Stimulated activated CD4-positive, alpha-beta T cell treated with anti-CD3 and anti-CD28 coated beads, Interleukin-15, amount 100 ng/mL, for 1 hour (primary cell): ENCODE measurements at places on chromosomes 7 and 10.

DNA sequence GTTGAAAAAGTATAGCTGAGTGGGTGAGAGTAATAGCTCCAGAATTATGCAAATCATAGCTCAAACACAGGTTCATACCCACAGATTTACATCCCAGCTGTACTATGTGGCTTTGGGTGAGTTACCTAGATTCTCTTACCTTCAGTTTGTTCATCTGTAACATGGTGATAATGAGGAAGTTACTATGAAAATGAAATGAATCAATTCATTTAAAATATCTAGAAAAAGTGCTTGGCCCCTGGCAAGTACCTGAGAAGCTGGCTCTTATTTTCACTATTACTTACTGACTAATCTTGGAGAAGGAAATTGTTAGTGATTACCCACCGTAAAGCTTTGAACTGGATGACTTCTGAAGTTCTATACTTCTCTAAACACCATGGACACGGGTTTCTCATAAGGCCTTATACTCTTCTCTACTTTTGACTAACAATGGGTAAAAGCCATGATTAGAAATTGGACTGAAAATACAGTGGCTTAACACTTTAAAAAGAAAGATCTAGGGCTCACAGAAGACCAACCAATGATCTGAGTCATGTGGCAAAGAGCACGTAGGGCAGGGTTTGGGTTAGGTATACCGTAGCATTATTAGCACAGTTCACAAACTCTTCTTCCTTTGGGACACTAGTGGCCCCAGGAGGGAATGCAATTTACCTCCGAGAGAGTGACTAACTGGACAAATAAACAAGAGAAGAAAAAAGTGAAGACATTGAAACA lies 149.2 kb downstream of the PLPP4 start:
- DNase-seq: no peak

- no peak for DNase-seq
These were observed 48.9 kb downstream of the PYROXD2 start for GRCh38 chr10:98366062-98366530.

DNA sequence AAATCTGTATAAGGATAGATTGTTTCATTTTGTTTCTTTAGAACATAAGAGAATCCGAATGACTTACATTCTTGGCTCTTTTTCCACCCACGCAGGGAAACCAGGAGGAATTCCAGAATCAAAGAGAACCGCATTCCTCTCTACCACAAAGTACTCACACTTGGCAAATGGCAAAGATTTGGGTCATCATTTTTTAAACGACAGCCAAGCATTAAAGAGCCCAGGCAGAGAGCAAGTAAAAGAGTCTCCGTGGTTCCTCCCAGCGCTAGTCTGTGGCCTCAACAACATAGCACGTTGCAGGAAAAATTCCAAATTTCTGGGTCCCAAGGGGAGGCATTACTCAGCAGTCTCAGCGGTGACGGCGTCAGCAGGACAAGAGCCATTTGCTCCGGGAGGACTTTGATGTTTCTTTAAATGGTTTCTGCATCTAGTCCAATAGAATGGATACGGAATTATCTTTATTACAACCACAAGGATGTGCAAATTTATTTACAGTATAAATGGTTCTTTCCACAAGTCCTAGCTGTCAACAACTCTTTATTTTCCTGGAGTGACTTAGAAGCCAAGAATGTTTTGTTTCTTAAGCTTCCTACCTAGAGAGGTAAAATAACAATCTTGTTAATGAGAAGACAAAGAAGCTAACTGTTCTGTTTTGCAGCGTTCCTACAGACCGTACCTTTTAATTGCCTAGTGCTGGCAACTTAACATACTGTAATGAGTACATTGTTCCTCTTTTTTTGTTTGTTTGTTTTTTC lies 232.5 kb downstream of the SKIDA1 start:
- DNase-seq: no peak

- no peak for DNase-seq
These were observed 23.8 kb upstream of the SEC61G start for GRCh38 chr7:54782829-54783228.

DNA sequence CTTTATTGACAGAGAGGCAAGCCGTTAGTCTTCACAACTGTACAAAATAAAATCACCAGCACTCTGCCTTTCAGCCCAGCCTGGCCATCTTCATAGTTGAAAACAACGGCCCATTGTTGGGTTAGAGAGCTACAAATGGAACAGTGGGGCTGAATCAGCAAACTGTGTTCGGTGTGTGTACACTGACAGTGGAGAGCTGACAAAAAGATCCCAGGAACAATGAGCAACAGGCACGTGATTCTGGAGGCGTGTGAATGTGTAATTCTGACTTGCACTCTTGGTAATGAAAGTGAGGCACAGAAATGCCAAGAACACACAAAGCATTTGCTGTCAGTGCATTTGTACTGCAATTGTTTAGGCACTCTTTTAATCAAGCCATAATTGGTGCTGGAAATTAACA lies 303.7 kb downstream of the WDR11 start:
- DNase-seq: no peak

DNA sequence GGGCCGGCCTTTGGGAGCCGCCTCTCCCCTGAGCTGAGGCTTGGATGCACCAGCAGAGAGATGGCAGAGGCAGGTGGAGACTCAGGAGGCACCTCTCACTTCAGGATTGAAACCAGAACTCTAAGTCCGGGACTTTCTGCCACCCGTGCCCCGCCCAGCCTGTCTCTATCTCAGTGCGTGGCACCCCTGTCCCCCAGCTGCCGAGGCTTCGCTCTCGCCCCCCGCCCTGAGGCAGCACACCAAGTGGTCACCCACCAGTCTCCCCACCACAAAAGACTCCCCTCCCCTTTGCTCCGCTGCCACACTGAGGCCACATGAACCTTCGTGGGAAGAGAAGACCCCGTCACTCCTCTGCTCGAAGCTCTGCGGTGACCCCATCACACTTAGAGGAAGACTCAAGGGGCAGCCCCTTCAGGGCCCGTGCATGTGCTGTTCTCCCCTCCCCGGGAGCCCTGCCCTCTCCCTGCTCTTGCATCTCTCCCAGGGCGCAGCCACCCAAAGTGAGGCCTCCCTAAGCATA lies 166.7 kb downstream of the PRKAG2 start:
- no peak for DNase-seq

GRCh38 chr10:51028420-51028819 lies 45.9 kb upstream of the PRKG1 start:
- no peak for DNase-seq

DNA sequence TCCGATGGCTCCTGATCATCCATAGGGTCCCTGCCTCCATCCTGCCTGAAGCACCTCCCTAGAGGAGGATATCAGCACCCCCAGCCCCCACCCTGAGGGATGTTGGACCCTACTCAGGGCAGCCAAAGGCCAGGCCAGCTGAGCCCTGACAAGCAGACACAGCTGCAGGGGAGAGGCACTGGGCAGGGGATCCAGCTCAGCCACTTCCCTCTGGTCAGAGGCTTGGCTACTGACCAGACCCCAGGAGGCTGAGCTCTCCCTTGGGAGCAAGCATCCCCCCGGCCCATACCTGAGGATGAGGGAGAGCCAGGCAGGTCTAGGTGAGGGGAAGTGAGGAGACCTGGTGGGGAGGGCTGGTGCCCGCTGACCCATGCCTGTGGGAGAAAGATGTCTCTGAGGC lies 6.6 kb downstream of the LDB3 start:
- no peak for DNase-seq

GRCh38 chr7:72781161-72781560 lies 46.8 kb downstream of the TYW1B start:
- no peak for DNase-seq

DNA sequence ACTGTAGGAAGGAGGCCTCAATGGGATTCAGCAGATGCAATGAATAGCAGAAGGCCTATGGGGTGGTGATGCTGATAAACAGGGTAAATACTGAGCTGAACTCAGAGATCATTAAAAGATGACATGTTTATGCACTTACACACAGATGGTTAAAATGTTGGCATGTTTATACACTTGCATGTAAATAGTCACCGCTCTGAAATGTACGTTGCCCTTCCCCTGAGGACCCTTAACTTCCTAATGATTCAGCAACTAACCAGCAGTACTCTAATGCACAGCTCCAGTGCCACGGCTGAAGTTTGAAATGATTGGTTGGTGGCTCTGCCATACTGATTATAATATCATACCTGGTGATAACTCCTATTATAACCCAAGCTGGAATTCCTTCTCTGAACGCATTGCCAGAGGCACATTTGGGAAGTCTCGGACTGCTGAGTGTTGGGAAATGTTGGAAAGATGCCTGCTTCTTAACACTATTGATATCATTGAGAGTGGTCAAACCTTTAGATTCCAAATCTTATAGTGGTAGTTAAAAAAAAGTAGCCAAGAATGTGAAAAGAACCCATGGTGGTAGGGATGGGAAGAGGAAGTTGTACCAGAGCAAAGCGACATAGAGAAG lies 3.7 kb upstream of the CAV1 start:
- no peak for DNase-seq

GRCh38 chr10:70272925-70273316 lies 10.9 kb downstream of the NPFFR1 start:
- DNase-seq: no peak

DNA sequence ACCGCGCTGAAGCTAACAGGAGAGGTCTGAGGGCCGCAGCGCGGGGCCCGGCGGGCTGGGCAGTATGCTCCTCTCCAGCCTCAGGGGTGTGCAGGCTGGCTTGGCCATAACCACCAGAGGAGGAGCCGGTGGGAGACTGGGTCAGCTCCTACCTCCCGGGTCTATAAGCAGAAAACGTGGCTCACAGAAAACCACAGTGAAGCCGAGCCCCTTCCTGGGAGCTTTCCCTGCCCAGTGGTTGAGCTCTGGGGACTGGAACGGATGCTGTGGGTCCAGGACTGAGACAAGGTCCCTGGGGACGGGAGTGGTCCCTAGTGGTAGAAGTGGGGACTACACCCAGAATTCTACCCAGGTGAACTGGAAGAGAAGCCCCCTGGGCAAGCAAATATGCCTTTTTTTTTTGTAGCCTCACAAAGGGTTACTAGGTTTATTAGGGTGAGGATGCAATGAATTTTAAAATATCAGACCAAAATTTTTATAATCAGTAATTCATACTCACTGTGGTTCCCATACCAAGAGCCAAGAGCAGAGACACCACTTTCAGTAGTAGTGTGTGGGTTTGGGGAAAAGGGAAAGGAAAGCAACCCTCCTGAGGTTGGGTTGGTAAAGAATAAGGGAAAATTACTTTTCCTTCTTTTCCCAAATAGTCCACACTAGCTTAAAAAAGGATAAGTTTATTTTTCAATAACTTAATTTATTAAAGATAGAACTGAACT lies 67.9 kb upstream of the PRKCQ start:
- DNase-seq: peak; percentile 11

- DNase-seq: no peak
These were observed 148.7 kb upstream of the ADARB2 start for GRCh38 chr10:1886039-1886438.

GRCh38 chr7:74466196-74466813 lies 12.6 kb downstream of the GTF2IRD1 start:
- no peak for DNase-seq

GRCh38 chr7:2154121-2154520 lies 78.6 kb downstream of the MAD1L1 start:
- DNase-seq: no peak
